ENCODE measurements at places on chromosomes 6 and 20. TPM values are rescaled to one million over a fixed set of nuclear protein-coding genes. Genes with fewer than 3 reads are reported as not detected.

RBPJL gene
- total RNA-seq = not detected

TUBB gene
- 692 TPM for total RNA-seq

LPA gene
- not detected for total RNA-seq

KCNQ2 gene
- not detected for total RNA-seq

E2F1 gene
- total RNA-seq = 11.2 TPM

CST7 gene
- total RNA-seq = not detected

DPM1 gene
- total RNA-seq = 75.9 TPM

MCHR2 gene
- total RNA-seq = not detected
